NCI-H1417 (cell line): ENCODE measurements at places on chromosomes 11 and 22.

DNA sequence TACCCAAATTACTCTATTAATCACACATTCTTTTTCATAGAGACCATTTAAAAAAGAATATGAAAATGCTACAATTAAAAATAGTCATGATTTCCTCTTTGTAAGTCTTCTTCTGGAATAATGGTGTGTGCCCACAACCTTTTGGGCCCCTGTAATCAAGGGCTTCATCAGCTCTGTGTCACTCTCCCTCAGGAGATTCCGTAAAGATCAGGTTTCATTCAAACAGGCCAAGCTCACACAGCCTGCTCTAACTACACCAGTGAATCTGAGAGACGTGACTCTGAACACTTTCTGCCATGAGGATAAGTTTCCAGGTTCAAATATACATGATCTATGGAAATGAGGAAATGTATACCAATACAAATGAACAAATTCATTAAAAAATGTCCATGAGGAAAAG is 9.5 kb downstream of the DRICH1 start:
- no peak for DNase-seq

DNA sequence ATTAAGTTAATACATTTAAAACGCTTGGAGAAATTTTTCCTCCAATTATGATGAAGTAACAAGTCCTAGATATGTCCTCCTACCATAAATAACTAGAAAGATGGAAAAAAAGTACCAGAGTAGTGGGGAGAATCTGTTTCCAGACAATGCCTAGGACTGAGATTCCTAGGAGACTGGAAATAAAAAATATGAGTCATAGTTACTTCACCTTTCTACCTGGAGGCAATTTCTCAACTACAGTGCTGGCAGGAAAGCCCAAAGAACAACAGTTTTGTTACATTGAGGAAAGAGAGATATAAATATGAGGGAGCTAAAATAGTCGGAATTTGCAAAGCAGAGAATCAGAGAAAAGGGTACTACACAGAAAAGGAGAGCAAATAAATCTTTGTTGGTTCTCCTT is 202.1 kb upstream of the ARHGAP42 start:
- no peak for DNase-seq

- DNase-seq: no peak
Observed at GRCh38 chr11:79705648-79706047, 264.8 kb upstream of the TENM4 start.

DNA sequence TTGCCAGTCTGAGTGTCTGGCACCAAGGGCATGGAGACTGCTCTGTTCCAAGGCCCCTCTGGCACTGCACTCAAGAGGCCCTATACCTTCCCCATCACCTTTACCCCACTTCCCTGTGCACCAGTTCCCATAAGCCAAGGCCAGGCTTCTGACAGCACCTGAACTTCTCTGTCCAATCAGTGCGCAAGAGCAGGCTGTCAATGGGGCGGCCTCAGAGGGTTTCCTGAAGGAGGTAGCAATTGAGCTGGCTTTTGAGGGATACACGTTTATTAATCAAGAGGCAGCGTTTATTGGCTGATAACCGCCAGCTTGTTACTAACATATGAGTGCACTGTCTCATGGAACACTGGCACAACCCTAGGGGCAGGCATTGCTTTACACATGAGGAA is 2.1 kb downstream of the SH3BP1 start:
- DNase-seq: no peak

DNA sequence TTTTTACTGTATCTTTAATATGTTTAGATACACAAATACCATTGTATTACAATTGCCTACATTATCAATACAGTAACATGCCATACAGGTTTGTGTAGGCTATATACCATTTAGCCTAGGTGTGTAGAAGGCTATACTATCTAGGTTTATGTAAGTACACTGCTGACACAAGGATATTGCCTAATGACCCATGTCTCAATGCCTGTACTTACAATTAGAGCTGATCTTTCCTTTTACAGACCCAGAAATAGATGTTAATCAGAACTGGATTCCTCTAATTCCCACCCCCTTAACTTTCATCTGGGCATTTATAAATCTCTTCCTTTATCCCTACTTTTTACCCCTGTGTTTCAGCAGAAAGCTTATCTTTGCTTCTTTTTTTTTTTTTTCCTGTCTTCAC is 229.5 kb downstream of the METTL15 start:
- DNase-seq: no peak

GRCh38 chr11:13884158-13884799 is 78.2 kb upstream of the SPON1 start:
- no peak for DNase-seq

GRCh38 chr11:88695689-88696414 is 358.3 kb upstream of the CTSC start:
- DNase-seq: peak; percentile 34

DNA sequence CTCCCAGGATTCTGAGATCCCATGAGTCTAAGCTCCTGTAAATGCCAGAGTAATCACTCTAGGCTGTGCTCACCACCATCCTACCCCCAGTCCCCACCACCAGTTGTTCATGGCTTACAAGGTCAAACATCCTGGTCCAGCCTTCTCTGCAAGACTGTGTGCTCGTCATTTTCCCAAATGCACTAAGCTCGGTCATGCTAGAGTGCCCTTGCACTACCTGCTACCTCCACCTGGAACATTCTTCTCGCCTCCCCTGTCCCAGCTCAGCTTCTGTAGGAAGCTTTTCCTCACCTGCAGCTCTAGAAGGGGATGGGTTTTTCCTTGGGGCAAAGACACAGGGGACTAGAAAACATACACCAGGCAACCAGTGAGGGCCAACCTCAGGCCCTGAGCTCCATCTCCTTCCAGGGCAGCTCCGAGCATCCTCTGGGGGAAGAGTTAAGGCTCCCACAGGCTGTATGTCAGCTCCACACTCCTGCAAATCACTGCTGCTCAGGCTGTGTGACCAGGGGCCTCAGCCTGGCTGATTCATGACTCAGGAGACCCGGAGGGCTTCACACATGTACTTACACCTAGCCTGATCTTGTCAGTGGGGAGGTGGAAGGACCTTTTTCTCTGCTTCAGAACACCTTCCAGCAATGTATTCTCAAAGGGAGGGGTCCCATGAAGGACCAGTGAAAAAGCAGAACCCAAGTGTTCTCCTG is 37.2 kb upstream of the CSNK2A3 start:
- no peak for DNase-seq

- DNase-seq: no peak
Observed at GRCh38 chr11:87460842-87461637, 423.3 kb downstream of the TMEM135 start.

DNA sequence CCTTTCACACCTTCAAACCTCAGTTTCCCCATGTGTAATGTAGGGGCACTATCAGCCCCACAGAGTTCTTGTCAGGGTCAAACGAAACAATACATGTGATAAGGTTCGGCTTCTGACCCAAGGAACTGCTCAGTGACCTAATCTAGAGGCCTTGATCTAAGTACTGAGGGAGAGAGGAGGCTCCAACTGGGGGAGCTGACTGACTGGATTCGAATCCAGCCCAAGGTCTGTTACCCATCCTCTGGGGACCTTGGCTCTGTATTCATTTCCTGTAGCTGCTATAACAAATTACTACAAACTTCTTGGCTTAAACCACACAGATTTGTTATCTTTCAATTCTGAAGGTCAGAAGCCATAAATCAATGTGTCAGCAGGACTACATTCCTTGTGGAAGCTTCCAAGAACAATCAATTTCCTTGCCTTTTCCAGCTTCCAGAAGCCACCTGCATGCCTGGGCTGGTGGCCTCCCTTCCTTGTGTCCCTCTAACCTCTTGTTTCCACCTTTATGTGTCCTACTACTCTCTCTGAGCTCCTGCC is 10.7 kb upstream of the ANAPC15 start:
- DNase-seq: no peak

DNA sequence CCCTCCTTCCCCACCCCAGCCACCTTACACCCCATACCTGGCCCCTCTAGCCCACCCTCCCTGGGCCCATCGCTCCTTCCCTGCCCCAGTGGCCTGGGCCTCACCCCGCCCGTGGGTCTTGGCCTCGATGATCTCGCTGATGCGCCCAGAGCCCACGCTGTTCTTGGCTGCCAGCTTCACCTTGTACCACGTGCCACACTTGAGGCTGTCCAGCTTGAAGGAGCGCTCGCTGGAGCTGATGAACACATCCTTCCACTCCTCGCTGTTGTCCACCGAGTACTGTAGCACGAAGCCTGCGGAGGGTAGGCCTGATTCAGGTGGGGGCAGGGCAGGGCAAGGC is 110.1 kb downstream of the CEP164 start:
- DNase-seq: no peak

DNA sequence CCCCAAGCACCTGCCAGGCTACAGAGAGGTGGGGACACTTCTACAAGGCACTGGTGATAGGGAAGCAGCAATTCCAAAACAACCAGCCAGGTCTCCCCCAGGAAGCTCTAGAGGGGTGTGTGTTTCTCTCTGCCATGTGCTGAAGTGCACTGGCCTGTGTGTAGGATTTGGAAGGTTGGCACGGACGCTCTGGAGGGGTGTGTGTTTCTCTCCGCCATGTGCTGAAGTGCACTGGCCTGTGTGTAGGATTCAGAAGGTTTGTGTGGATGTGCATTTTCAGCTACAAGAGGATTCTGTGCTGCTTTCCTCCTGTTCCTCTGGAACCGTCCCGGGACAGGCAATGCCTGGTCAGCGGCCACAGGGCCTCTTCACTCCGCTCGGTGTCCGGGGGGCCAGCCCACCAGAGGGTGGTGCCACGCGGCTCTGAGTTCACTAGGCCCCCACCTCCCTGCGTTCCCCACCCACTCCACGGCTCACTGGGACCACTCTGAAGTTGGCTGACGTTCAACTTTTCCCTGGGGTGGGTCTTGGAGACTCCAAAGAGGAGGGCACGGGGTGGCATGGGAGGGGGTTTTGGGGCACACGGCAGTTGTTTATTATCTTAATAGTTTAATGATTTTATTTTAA is 552.8 kb downstream of the BRD1 start:
- DNase-seq: no peak

DNA sequence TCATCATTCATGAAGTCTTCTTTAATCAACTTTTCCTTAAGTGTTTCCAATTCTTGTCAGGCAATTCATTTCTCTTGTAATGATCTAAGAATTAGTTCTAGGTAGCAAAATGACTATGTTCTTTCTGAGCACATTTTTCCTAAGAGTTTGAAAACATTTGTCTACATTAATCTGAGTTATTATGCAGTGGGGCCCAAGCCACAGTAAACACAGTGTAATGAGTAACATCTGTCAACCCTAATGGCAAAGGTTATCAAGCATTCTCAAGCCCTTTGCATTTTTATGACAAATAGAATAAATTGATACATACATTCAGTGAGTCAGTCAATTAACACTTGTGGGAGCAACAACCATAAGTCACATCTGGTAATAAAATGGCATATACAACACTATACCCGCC is 106.7 kb upstream of the ZC3H12C start:
- DNase-seq: no peak

GRCh38 chr11:94885581-94885980 is 87.8 kb downstream of the CWC15 start:
- no peak for DNase-seq

DNA sequence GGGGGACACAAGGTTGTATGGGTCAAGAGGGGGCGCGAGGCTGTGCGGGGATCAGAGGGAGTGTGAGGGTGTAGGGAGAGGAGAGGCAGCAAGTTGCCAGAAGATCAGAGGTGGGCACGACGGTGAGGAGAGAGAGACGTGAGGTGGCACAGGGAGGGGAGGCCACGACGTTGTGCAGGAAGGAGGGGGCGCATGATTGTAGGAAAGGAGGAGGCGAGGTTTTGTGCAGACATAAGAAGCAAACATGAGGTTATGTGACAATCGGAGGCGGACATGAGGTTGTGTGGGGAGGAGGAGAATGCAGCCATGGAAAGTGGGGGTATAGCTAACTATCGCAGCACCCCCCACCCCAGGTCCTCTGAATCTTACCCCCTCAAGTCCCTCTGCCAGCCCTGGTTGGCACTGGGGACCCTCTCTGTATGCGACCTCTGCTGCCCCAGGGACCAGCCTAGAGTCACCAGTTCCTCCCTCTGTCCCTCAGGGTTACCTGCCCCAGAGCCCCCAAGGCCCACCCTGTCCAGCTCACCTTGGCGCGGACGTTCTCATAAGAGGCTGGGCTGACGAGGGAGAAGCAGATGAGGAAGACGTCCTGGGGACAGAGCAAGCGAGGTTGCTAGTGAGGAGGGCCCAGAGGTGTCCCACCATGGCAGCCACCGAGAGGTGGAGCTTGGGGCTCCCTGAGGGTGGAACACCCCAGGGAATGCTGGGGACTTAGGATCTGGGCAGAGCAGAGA is 12.5 kb downstream of the RAC2 start:
- no peak for DNase-seq

GRCh38 chr11:10641912-10642697 is 51.5 kb downstream of the IRAG1 start:
- DNase-seq: no peak

GRCh38 chr11:36029616-36030015 is 85.8 kb downstream of the LDLRAD3 start:
- no peak for DNase-seq

DNA sequence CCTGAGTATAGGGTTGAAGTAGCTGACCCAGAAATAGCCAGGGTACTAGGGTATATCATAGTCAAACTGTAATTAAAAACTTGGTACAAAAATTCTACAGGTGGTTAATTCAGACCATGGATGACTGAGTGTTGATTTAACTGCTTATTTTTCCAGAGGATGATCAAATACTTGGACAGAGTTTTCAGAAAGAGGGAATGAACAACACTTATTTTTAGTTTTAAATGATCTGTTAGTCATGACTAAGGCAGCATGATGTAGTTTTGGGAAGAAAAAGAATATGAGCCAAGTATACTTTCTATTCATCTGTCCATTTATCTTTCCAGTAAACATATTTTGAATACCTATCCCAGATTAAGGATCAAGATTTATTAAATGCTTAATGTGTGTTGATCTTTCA is 19.8 kb upstream of the CCDC89 start:
- no peak for DNase-seq
